ENCODE measurements at places on chromosomes 4 and X. TPM values are rescaled to one million over a fixed set of nuclear protein-coding genes. Genes with fewer than 3 reads are reported as not detected.

Gene SCML2
- 0.59 TPM for total RNA-seq

Gene KLB
- 10.2 TPM for total RNA-seq

Gene PAGE5
- not detected for total RNA-seq

Gene ZNF41
- total RNA-seq: 9.8 TPM

Gene NSG1
- total RNA-seq: 6.1 TPM

Gene CLCN4
- 5.7 TPM for total RNA-seq

Gene NEUROG2
- not detected for total RNA-seq

Gene PPP1R2C
- total RNA-seq: not detected

Gene POU3F4
- not detected for total RNA-seq

Gene DCTD
- 50.4 TPM for total RNA-seq

Gene SORBS2
- total RNA-seq: 45.3 TPM

Gene RBMXL3
- total RNA-seq: not detected

Gene NLGN3
- 10.9 TPM for total RNA-seq

Gene ZBTB33
- 11.1 TPM for total RNA-seq

Gene SEC24B
- 37.1 TPM for total RNA-seq

Gene UGT2B15
- total RNA-seq: not detected

DNA sequence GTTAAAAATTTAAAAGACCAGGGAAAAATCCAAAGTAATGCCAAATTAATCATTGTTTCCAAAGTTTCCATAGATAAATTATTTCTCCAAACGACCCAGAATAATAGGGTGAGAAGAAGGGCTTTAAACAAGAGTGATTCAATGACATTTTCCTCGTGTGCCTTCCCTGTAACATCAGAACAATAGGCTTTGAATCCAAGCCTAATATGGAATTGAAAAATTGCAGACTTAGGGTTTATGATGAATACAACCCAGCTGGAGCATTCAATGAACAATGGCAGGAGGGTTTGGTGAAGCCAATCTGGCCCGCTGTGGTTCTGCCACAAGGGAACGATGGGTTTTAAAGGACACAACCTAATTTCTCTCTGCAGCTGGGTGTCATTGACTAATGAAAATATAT lies 94.2 kb downstream of the CBLL2 start:
- H3K4me3 ChIP-seq: no peak overlapping the region
- no peaks in the 10 kb centered on the region for H3K27me3 ChIP-seq
- no peaks in the 10 kb centered on the region for H3K4me1 ChIP-seq
- no peak for DNase-seq

DNA sequence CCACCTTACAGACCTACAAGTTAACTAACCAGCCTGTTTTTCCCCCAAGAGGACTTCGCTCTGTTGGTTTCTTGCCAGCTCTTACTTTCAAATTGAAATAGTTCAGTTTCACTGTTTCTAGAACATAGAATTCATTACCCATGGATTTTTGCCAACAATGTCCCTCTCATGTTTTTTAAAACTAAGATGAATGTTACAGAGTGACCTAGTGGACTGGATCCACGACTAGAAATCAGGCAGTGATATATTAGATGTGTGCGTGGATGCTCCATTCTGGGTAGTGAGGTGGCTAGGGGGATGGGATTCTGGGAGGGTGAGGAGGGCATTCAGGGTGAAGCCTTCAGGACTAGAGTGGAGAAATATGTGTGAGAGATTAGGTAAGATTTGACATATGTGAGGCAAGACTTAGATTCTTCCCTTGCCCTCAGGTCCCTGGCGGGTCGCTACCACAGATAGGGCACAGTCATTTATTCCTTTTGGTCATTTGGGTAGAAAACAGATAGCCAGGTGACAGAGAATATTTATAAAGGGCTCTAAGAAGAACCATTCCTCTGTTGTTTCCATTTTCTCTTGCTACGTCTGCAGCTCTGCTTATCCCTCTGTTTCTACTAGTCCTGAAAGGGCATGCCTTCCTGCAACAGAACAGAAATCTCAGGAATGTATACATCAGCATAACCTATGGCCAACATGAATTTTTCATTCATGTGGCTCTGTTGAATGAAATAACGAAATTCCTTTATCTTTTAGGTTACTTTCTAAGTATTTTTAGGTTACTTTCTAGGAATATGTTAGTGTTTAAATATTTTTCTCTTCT lies 15.4 kb upstream of the JADE1 start:
- no peak overlapping the region for H3K4me3 ChIP-seq
- no peaks in the 10 kb centered on the region for H3K4me1 ChIP-seq
- no peak for DNase-seq
- H3K27ac ChIP-seq: no peak overlapping the region

DNA sequence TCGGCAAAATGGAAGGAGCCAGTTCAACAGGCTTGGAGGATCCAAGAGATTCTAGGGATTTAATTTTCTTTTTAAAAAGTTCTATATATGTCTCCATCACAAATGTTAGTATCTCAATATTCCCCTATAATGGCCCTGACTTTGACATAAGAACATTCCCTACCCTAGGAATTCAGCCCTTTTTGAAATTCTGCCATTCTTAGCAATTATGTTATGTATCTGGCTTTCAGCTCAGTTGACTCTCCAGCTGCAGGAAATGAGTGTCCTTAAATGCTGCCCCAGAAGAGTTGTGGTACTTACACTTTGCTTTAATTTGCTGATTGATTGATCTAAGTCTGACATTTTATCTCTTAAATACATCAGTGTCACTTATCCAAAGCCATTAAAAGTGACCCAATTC lies 1454.3 kb downstream of the FSTL5 start:
- H3K27me3 ChIP-seq: no peaks in the 10 kb centered on the region
- H3K36me3 ChIP-seq: no peaks in the 10 kb centered on the region
- no peak overlapping the region for H3K27ac ChIP-seq
- no peak overlapping the region for H3K4me3 ChIP-seq
- DNase-seq: no peak

GRCh38 chr4:123449780-123450179 lies 53.2 kb downstream of the SPRY1 start:
- H3K36me3 ChIP-seq: no peaks in the 10 kb centered on the region
- H3K27ac ChIP-seq: no peak overlapping the region
- H3K27me3 ChIP-seq: no peaks in the 10 kb centered on the region
- H3K4me1 ChIP-seq: peaks cover 14% of the 10 kb centered on the region
- no peak overlapping the region for H3K4me3 ChIP-seq

GRCh38 chr4:27046851-27047250 lies 186.2 kb downstream of the STIM2 start:
- H3K36me3 ChIP-seq: no peaks in the 10 kb centered on the region
- no peak overlapping the region for H3K27ac ChIP-seq

GRCh38 chr4:54063737-54064316 lies 578 bp downstream of the CHIC2 start:
- no peak for DNase-seq
- peaks cover 36% of the 10 kb centered on the region for H3K4me1 ChIP-seq
- H3K27ac ChIP-seq: peak overlapping the region; percentile 94
- no peaks in the 10 kb centered on the region for H3K27me3 ChIP-seq

GRCh38 chr4:112517067-112517634 lies 1.2 kb upstream of the NEUROG2 start:
- H3K4me3 ChIP-seq: peak overlapping the region; percentile 55
- H3K27ac ChIP-seq: no peak overlapping the region
- no peak for DNase-seq
- peaks cover 25% of the 10 kb centered on the region for H3K4me1 ChIP-seq
- no peaks in the 10 kb centered on the region for H3K36me3 ChIP-seq

DNA sequence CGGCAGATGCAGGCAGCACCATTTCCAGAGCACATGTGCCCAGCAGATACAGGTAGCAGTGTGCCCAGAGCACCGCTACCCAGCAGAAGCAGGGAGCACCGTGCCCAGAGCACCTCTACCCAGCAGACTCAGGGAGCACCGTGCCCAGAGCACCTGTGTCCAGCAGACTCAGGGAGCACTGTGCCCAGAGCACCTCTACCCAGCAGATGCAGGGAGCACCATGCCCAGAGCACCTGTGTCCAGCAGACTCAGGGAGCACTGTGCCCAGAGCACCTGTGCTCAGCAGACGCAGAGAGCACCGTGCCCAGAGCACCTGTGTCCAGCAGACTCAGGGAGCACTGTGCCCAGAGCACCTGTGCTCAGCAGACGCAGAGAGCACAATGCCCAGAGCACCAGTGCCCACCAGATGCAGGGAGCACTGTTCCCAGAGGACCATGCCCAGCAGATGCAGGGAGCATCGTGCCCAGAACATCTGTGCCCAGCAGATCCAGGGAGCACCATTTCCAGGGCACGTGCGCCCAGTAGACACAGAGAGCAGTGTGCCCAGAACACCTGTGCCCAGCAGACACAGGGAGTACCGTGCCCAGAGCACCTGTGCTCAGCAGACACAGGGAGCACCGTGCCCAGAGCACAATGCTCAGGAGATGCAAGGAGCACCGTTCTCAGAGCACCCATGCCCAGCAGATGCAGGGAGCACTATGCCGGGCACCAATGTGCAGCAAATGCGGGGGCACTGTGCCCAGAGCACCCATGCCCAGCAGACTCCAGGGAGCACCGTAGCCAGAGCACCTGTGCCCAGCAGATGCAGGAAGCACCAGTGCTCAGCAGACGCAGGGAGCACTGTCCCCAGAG lies 236.4 kb downstream of the DHRSX start:
- no peak overlapping the region for H3K27ac ChIP-seq
- H3K36me3 ChIP-seq: no peaks in the 10 kb centered on the region
- no peak overlapping the region for H3K4me3 ChIP-seq
- no peaks in the 10 kb centered on the region for H3K4me1 ChIP-seq
- DNase-seq: no peak

GRCh38 chr4:26028793-26029567 lies 115.0 kb downstream of the SMIM20 start:
- peak overlapping the region; percentile 37 for H3K4me3 ChIP-seq
- peak overlapping the region; percentile 6 for H3K27ac ChIP-seq
- peak; percentile 54 for DNase-seq
- H3K36me3 ChIP-seq: no peaks in the 10 kb centered on the region
- H3K27me3 ChIP-seq: no peaks in the 10 kb centered on the region
- H3K4me1 ChIP-seq: no peaks in the 10 kb centered on the region

- no peak for DNase-seq
- no peaks in the 10 kb centered on the region for H3K27me3 ChIP-seq
- H3K27ac ChIP-seq: no peak overlapping the region
- no peaks in the 10 kb centered on the region for H3K36me3 ChIP-seq
- H3K4me1 ChIP-seq: no peaks in the 10 kb centered on the region
- H3K4me3 ChIP-seq: no peak overlapping the region
These were observed 195.9 kb downstream of the CHM start for GRCh38 chrX:85851418-85851817.

- no peaks in the 10 kb centered on the region for H3K4me1 ChIP-seq
- no peak for DNase-seq
- no peaks in the 10 kb centered on the region for H3K36me3 ChIP-seq
- H3K27me3 ChIP-seq: no peaks in the 10 kb centered on the region
- H3K27ac ChIP-seq: no peak overlapping the region
- H3K4me3 ChIP-seq: no peak overlapping the region
These were observed 31.6 kb downstream of the IQCM start for GRCh38 chr4:149784018-149784417.

DNA sequence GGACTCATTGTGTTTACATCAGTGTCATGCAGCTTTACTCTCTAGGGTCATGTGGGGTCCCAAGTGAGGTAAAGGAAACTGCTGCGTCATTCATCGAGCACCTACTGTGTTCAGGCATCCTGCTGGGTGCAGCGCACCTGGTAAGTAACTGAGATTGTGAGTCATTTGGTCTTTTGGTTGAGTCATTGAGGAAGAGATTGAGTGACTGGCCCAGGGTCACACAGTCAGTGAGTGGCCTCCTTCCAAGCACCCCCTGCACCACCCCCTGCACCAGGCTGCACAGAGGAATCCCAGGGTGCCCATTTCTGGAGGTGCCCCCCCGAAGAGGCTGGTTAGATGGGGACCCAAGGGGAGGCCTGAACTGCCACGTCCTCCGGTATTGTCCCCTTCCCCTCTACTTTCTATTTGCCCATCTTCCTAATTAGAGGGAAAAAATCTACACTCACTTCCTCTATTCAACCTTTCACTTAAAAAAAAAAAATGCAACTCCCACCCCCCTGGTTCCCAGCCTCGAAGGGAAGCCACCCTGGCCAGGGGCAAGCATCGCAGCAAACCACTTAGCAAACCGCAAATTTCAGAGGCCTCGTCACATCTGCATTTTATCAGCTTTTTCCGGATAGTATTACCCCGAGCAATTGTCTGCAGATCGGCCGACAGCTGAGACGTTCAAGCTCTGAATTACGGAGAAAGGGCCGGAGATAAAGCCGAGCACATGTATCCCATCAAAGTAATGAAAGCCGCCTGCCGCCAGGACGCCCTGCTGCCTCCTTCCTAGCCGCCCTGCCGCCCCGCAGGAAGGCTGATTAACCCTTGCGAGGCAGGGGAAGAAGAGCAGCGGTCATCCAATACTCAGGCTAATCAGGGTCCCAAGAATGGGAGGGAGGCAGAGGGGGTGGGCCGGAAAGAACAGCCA lies 96.3 kb upstream of the MSX1 start:
- DNase-seq: no peak
- H3K27me3 ChIP-seq: no peaks in the 10 kb centered on the region
- H3K27ac ChIP-seq: no peak overlapping the region

GRCh38 chr4:60241866-60242265 lies 958.3 kb upstream of the ADGRL3 start:
- DNase-seq: no peak
- no peaks in the 10 kb centered on the region for H3K36me3 ChIP-seq
- no peak overlapping the region for H3K4me3 ChIP-seq

DNA sequence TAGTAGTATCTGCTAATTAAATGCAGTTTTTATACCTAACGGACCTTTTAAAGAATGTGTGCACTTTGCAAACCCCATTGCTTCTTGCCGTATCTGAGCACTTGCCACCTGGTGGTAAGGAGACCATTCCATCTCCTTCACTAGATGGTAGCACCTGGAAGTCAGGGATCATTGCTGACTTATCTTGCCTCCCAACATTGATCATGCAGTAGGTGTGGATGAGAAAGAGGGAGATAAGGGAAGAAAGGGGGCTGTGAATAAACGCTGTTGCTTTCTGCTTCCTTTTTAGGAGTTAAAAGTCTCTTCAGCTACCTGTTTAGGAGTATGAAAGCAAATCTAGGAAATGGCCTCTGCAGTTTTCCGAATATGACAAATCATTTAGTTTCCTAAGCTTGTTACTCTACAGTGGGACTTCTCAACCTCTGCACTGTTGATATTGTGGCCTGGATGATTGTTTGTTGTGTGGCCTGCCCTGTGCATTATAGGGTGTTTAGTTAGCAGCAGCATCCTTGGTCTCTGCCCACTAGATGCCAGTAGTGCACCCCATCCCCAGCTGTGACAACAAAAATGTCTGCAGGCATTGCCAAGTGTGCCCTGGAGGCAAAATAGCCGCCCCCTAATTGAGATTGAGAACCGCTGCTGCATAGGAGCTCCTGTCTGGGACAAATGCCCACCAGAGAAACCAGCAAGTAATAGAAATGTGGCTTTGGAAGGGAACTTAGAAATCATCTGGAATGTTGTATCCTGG lies 38.8 kb downstream of the GAB1 start:
- no peaks in the 10 kb centered on the region for H3K36me3 ChIP-seq
- peaks cover 59% of the 10 kb centered on the region for H3K4me1 ChIP-seq
- peak overlapping the region; percentile 86 for H3K27ac ChIP-seq

DNA sequence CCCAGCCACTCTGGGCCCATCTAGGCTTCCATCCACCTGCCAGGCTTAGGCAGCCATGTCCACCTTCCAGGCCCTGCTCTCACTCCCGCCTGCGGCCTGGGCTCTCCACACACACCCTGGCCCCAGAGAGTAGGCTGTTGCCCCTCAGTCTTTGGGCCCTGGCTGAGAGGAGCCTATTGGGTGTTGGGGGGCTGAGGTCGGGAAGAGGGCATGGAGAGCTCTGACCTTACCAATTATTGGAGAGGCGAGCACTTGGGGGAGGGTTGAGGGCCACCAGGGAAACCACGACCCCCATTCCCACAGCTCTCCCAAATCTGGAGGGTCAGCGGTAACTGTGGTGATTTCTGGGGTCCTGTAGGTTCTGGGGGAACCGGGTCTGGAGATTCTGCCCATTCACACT lies 38.2 kb downstream of the HTRA3 start:
- no peak overlapping the region for H3K4me3 ChIP-seq
- H3K4me1 ChIP-seq: peaks cover 8% of the 10 kb centered on the region
- H3K27me3 ChIP-seq: no peaks in the 10 kb centered on the region
- no peak for DNase-seq
- no peak overlapping the region for H3K27ac ChIP-seq

Data from tibial nerve (tissue), 4 donors.